Fibroblast of the conjunctiva (primary cell): ENCODE measurements at places on chromosomes 1 and 21.

- DNase-seq = no peak
Measured at GRCh38 chr1:166673722-166674121, 165.6 kb upstream of the POGK start.

DNA sequence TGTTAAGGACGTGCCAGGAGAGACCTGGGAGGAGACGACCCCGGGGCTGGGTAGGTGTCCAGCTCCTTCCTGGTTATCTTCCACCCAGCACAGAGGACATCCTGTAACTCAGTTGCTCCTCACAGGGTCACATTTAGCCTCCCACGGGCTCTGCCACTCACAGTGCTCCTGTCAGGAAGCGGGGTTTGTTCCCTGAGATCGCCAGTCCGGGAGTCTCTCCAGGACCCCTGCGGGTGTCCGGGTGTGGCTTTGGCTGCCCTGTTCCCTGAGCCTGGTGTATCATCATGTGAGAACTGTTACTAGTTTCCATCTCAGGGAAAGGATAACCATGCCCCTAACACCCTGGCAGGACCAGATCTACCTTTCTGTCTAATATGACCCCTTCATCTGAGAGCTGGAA lies 158.2 kb upstream of the RUNX1 start:
- DNase-seq = no peak

DNA sequence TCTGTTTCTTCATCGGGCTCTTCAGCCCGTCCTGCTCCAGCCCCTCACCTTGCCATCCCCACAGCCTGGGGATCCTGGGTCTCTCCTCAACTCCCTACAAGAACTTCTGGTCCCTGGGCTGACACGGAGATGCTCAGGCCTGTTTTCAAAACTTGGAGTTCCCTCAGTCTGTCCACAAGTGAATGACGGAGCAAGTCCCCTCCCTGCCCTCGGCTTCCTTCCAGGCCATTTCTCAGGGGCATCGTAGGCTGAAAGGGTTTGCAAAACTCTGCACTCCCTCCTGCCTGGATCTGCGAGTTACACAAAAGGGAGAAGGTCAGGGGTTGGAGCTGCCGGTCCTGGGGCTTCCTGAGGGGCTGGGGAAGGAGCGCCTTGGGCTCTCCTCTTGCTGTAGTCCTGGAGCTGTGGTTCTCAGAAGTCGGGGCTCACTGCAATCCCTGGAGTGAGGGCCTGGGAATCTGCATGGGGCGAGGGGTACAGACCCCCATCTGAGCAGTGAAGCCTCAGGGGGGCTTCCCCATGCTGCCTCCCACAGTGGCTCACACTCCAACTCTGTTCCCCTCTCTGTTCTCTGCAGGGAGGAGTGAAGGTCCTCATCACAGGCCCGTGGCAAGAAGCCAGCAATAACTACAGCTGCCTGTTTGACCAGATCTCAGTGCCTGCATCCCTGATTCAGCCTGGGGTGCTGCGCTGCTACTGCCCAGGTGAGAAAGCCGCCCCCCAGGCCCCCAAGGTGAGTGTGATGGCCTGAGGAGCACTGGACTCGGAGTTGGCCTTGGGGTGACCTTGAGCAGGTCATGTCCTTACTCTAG lies 100.6 kb upstream of the VAMP3 start:
- no peak for DNase-seq

DNA sequence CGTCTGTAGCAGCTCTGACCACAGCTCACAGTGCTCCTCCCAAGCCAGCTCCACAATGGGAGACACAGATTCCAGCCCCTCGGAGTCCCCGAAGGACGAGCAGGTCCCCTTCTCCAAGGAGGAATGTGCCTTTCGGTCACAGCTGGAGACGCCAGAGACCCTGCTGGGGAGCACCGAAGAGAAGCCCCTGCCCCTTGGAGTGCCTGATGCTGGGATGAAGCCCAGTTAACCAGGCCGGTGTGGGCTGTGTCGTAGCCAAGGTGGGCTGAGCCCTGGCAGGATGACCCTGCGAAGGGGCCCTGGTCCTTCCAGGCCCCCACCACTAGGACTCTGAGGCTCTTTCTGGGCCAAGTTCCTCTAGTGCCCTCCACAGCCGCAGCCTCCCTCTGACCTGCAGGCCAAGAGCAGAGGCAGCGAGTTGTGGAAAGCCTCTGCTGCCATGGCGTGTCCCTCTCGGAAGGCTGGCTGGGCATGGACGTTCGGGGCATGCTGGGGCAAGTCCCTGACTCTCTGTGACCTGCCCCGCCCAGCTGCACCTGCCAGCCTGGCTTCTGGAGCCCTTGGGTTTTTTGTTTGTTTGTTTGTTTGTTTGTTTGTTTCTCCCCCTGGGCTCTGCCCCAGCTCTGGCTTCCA lies 22.9 kb upstream of the VPS13D start:
- DNase-seq = no peak

- DNase-seq = no peak
Measured at GRCh38 chr1:29362764-29363163, 126.4 kb downstream of the PTPRU start.

DNA sequence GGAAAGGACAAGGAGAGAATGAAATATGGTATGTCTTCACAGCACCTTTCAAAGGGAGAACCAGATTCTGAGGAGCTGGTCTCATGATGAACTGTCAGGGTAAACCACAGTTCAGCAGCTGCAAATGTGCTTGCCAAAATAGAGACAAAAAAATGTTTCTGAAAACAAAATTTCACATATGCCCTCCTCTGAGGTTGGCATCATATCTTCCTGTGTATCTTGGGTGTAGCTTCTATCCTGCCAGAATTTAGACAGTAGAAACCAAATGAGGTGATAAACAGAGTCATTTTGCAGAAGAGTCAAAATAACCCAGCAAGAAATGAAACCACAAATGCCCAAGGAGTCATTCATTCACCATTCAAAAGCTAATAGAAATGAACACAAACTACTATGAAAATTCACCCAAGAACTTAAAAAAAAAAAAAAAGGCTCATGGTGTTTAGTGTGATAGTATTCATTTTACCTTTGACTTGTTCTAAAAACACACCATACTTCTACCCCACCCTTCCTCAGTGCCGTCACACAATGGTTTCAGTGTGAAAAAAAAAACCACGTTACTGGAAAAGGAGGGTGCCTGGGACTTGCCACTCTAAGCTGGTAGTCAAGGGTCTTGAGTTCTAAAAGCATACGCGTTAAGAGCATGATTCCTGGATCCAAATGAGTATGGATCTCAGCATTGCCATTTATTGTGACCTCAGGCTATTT lies 18.5 kb downstream of the SELL start:
- no peak for DNase-seq

DNA sequence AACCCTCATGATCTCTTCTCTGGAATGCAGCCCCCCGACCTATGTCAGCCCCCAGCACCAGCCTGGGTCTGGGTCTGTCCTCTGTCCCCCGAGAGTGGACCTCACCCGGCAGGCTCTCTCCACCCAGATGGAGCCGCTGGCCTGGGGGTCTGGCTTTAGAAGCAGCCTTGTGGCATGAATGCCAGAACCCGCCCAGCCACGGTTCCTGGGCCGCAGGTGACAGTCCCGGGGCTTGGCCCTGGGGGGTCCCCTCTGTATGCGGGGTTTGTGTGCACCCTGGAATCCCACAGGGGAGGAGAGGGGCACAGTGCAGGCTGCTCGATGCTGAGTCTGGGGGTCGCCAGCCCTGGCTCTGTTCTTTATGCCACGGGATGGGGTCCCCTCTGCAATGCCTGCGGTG lies 96.0 kb upstream of the ACTRT2 start:
- no peak for DNase-seq

- no peak for DNase-seq
Measured at GRCh38 chr1:222976453-222976852, 161.6 kb downstream of the DISP1 start.

- no peak for DNase-seq
Measured at GRCh38 chr1:76098845-76099244, 24.3 kb downstream of the ST6GALNAC3 start.

DNA sequence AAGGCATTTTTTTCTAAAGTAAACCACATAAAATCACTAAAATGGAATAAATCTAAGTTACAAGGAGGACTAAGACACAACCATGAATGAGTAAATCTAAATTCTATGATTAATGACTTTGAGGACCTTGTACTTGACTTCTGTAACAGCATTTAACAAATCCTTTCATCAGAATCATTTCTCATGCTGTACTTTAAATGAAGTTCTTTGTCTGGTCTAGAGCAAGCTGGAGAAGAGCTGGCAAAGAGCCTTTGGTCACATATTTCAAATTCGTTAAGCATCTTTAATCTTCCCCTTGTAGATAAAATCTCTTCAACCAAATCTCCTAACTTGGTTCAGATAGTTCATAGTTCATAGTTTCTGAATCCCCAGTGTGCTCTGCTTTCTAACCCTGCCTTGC lies 405.4 kb downstream of the PTPRC start:
- no peak for DNase-seq

GRCh38 chr1:28056129-28056925 lies 32.1 kb downstream of the EYA3 start:
- no peak for DNase-seq

GRCh38 chr1:59162665-59163064 lies 134.2 kb upstream of the FGGY start:
- no peak for DNase-seq

- DNase-seq = peak; percentile 77
Measured at GRCh38 chr1:151457911-151458801, 1.1 kb downstream of the POGZ start.

- DNase-seq = no peak
Measured at GRCh38 chr1:38273196-38273804, 226.7 kb upstream of the POU3F1 start.

GRCh38 chr1:17828991-17829390 lies 73.9 kb downstream of the ACTL8 start:
- no peak for DNase-seq
